ENCODE measurements at places on chromosomes 4 and X. TPM values are rescaled to one million over a fixed set of nuclear protein-coding genes. Genes with fewer than 3 reads are reported as not detected.
A peak's percentile ranks its signal among the peaks of the same experiment; 100 is the strongest.

DNA sequence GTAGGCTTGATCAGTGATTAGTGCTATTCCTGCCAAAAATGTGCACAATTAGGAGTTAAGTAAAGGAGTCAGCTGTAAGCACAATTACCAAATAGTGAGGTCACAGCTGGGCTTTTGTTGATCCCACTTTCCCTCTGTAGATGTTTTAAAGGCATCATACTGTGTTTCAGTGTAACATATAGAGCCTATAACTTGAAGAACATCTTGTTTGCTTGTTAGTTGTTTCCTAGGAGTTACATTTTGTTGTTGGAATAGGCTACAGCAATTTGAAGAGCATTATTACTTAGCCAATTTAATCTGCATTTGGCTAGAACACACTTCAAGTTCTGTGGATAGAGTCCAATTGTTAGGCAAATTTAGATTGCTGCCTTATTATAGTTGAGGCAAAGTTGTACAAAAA lies 210.7 kb upstream of the MAD2L1 start:
- H3K27me3 ChIP-seq = no peaks in the 10 kb centered on the region
- DNase-seq = no peak
- no peaks in the 10 kb centered on the region for H3K36me3 ChIP-seq
- no peaks in the 10 kb centered on the region for H3K4me1 ChIP-seq

DNA sequence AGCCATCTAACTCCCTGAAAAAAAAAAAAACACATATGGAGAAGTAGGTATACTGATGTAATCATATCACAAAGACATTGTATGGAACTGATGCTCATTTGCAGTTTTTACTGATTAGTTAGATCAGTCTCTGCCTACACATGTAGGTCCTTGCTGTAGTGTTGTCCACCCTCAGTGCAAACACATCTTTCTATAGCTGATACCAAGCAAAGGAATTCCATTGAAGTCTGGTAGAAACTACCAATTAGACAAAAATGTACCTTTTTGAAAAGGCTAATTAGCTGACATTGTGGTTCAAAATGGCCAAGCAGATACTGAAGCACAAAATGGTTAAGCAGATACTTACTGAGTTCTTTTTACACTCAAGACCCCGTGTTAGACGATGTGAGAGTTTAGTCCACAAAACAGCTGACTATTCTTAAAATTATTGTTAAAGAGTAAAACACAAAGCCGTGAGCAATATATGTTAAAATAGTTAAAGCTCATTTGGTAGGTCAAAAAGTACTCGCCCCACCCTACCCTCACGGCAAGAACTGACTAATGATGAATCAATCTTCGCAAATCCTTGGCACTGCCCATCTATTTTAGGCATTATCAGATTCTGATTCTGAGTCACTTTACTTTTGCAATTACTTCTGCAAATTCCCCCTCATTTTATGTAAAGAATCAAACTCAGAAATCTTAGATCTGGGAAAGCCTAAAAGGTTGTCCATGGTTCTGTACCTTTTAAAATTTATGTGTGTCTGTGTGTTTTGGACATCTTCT lies 40.4 kb downstream of the COL4A6 start:
- H3K27ac ChIP-seq = peak overlapping the region; percentile 54
- H3K27me3 ChIP-seq = no peaks in the 10 kb centered on the region
- no peaks in the 10 kb centered on the region for H3K36me3 ChIP-seq
- peaks cover 42% of the 10 kb centered on the region for H3K4me1 ChIP-seq
- DNase-seq = peak; percentile 80
- peak overlapping the region; percentile 50 for H3K4me3 ChIP-seq

GRCh38 chr4:156767911-156768415 lies 203.6 kb downstream of the PDGFC start:
- DNase-seq = no peak
- H3K4me1 ChIP-seq = peaks cover 63% of the 10 kb centered on the region
- H3K27ac ChIP-seq = no peak overlapping the region
- H3K27me3 ChIP-seq = no peaks in the 10 kb centered on the region

- H3K4me1 ChIP-seq = peaks cover 5% of the 10 kb centered on the region
- H3K27me3 ChIP-seq = no peaks in the 10 kb centered on the region
- H3K4me3 ChIP-seq = no peak overlapping the region
- DNase-seq = peak; percentile 51
- H3K27ac ChIP-seq = no peak overlapping the region
- no peaks in the 10 kb centered on the region for H3K36me3 ChIP-seq
Measured at GRCh38 chrX:103941201-103941975, 21.0 kb upstream of the TMSB15B start.

DNA sequence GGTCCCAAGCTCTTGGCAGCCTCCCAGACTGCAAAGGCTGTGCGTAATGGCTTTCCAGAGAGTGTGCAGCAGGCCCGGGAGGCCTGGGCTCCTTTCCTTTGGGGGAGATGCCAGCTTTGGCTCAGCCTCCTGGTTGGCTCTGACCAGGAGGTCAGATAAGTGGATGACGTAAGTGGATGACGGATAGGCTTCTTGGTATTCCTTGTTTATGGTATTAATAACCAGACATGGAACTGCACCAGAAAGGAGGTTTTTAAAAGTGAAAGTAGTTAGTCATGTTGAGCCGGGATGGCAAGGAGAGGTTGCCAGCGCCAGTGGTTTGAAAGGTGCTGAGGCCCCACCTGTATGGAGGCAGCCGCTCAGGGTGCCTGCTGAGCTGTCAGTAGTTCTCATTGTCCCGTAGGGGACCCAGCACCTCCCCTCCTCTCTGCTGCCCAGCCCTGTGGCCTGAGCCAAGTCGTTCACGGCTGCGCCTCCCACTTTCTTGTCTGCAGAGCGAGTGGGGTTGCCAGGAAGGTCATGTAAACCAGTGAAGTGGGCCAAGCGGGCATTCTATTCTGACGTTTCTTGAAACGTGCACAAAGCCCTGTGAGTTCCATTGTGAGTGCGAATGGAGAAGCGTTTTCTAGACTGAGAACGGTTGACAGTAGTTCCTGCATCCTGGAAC lies 28.7 kb upstream of the STOX2 start:
- H3K4me3 ChIP-seq = peak overlapping the region; percentile 50
- no peaks in the 10 kb centered on the region for H3K27me3 ChIP-seq
- no peaks in the 10 kb centered on the region for H3K36me3 ChIP-seq

DNA sequence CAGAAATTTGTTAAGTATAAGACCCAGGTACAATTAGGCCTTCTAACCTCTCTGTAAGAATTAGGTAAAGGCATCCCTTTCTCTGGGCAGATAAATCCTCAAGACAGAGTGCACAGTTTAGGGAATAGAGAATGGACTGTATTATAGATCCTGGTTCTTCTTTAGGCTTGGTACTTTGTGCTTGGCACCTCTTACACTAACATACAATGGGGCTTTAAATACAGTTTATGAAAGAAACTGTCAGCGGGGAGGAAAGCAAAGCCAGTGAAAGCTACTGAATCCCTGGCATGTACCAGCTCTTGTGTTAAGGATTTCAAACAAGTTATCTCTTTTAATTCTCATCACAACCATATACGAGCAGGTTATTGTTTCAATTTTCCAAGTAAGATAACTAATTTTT lies 1350.0 kb downstream of the ADGRL3 start:
- no peak overlapping the region for H3K27ac ChIP-seq
- H3K4me1 ChIP-seq = no peaks in the 10 kb centered on the region
- no peak for DNase-seq
- H3K36me3 ChIP-seq = no peaks in the 10 kb centered on the region
- H3K27me3 ChIP-seq = no peaks in the 10 kb centered on the region

- H3K4me1 ChIP-seq = peaks cover 5% of the 10 kb centered on the region
- no peak for DNase-seq
- no peak overlapping the region for H3K4me3 ChIP-seq
- H3K36me3 ChIP-seq = peaks cover 7% of the 10 kb centered on the region
- no peak overlapping the region for H3K27ac ChIP-seq
Measured at GRCh38 chr4:184697956-184698355, 35.9 kb downstream of the CENPU start.

The UGT2A2 gene
- not detected for total RNA-seq

The S100G gene
- not detected for total RNA-seq

DNA sequence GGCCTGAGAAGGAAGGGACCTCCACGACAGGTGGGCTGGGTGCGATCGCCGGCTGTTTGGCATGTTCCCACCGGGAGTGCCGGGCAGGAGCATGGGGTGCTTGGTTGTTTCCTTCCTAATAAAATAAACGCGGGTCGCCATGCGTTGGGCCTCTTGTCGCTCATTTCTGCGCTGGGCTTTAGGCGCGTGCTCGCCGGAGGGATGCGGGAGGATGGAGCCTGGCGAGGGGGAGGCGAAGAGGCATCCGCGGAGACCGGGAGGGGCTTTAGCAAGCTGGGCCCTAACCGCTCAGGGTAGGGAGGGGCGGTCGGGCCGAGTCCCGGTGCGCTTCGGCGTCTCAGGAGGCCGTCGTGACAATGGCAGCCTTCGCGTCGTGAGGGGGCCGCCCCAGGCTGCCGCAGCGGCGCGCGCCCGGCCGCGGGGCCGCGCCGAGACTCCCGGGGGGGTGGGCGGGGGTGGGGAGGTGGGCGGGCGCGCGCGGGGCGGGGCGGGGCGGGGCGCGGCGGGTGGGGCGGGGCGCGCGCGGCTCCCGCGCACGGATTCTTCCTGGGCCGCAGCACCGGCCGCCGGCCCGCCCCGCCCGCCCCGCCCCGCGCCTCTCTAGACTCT lies 476 bp upstream of the GDI1 start:
- H3K27me3 ChIP-seq = no peaks in the 10 kb centered on the region
- DNase-seq = peak; percentile 64
- no peaks in the 10 kb centered on the region for H3K4me1 ChIP-seq
- peak overlapping the region; percentile 79 for H3K4me3 ChIP-seq
- peak overlapping the region; percentile 59 for H3K27ac ChIP-seq
- no peaks in the 10 kb centered on the region for H3K36me3 ChIP-seq

DNA sequence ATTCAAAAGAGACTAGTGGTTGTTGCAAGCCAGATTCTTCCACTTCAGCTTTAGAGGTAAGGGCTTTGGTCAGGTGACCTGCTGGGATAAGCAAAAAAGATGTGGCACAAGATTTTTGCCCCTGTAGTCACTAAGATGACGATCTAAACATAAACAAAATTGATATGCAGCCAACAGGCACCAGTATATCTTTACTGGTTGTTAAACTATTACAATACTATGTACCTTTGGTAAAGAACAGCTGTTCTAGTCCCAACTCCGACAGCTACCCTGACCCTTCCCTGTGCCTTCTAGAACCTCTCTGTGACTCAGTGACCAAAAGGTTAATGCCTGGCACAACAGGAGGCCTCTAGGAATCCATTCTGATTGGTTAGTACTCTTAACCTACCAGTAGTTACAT lies 59.6 kb downstream of the MGST2 start:
- no peak overlapping the region for H3K27ac ChIP-seq
- no peak for DNase-seq
- H3K4me1 ChIP-seq = no peaks in the 10 kb centered on the region
- H3K27me3 ChIP-seq = no peaks in the 10 kb centered on the region
- H3K36me3 ChIP-seq = no peaks in the 10 kb centered on the region

The MBNL3 gene
- 8.7 TPM for total RNA-seq

The XG gene
- total RNA-seq = 16.3 TPM

GRCh38 chrX:126718440-126718839 lies 101.1 kb upstream of the PRR32 start:
- no peak overlapping the region for H3K4me3 ChIP-seq
- no peaks in the 10 kb centered on the region for H3K27me3 ChIP-seq
- no peak overlapping the region for H3K27ac ChIP-seq
- H3K36me3 ChIP-seq = no peaks in the 10 kb centered on the region

The RASL11B gene
- total RNA-seq = not detected

DNA sequence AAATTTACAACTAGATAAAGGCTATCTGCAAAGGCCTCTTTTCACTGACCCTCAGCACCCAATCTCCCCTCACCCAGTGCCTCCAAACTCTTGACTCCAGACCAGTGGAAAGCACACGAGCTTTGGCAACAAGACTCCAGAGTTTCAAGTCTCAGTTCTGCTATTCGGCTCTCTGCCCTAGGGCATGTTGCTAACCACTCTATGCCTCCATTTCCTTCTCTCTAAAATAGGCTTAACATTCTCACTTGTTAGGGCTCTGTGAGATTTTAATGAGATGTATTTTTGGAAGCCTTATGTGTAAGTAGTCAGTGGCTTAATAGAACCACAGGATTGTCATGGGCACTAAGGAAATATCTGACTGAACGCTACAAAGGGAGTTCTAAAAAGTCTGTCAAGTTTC lies 116.5 kb upstream of the IQCM start:
- H3K36me3 ChIP-seq = no peaks in the 10 kb centered on the region
- H3K4me3 ChIP-seq = no peak overlapping the region
- H3K4me1 ChIP-seq = peaks cover 7% of the 10 kb centered on the region
- H3K27me3 ChIP-seq = no peaks in the 10 kb centered on the region

DNA sequence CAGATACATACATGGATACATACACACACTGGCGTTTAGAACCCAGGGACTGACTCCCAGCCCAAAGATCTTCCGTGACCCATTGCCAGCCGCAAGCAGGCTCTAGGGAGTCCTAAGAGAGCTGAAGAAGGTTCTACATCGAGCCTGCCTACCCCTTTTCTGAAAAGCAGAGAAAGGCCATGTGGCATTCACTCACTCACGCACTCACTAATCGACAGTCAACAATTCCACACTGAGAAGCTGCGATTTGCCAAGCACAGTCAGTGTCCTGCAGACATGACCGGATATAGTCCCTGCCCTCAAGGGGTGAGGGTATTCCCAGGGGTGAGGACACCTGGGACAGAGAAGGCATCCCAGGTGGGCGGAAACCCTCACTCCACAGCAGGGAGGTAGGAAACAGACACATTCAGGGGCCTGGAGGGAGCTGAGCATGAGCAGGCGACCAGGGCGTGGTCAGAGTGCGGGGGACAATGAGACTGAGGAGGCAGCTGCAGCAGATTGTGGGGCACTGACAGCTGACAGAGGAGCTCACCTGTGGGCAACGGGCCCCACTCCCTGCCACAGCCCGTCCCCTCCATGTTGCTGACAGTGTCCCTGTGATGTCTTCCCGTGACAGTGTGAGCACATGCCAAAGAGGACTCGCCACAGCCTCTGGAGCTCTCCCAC lies 13.2 kb upstream of the MAN2B2 start:
- peak; percentile 19 for DNase-seq
- no peak overlapping the region for H3K27ac ChIP-seq
- no peaks in the 10 kb centered on the region for H3K4me1 ChIP-seq
- H3K36me3 ChIP-seq = no peaks in the 10 kb centered on the region
- peaks cover 62% of the 10 kb centered on the region for H3K27me3 ChIP-seq

DNA sequence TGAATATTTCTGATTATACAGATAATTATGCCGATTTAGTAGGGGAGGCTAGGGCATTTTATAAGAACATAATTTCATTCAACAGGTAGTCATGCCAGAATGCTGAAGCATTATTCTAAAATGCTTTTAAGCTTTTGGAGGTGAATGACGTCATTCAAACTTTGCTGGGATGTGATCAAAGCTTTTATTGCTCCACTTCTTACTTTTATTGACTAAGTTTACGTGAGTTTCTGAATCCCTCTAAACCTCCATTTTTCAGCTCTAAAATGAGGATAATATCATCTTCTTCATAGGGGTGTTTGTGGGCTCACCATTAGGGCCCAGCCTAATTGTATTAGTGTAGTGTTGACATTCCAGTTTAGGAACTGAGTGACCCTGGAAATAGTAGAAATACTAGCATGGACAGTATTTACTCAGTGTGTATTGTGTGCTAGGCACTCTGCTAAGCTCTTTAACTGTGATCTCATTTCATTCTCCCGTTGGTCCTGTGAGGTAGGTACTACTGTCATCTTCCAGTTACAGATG lies 3.0 kb downstream of the WWC2 start:
- no peak overlapping the region for H3K27ac ChIP-seq
- H3K27me3 ChIP-seq = no peaks in the 10 kb centered on the region
- no peaks in the 10 kb centered on the region for H3K36me3 ChIP-seq
- H3K4me1 ChIP-seq = peaks cover 20% of the 10 kb centered on the region
- peak overlapping the region; percentile 86 for H3K4me3 ChIP-seq
